A549 treated with AZD2906 at 1 μM for 4 hours (cell line): ENCODE measurements at places on chromosomes 16 and 17. TPM values are rescaled to one million over a fixed set of nuclear protein-coding genes. Genes with fewer than 3 reads are reported as not detected.

The KRTAP16-1 gene
- not detected in 5 replicates for total RNA-seq

The MLST8 gene
- 39.9 to 53.2 TPM (median 51.0 TPM) in 5 replicates for total RNA-seq

The SULT1A1 gene
- total RNA-seq: 4.5 to 6.0 TPM (median 5.7 TPM) in 5 replicates

The MPO gene
- total RNA-seq: not detected in 5 replicates

The NFATC3 gene
- 12.2 to 15.0 TPM (median 14.4 TPM) in 5 replicates for total RNA-seq

The C16orf89 gene
- total RNA-seq: 0.18 TPM in 1 of 5 replicates, not detected in the others

The KCNH4 gene
- 0.18 to 0.36 TPM (median 0.31 TPM) in 5 replicates for total RNA-seq

The C16orf87 gene
- total RNA-seq: 5.0 to 8.0 TPM (median 6.5 TPM) in 5 replicates

The CCL5 gene
- total RNA-seq: 0.79 to 1.5 TPM (median 1.2 TPM) in 5 replicates

The MEIOC gene
- total RNA-seq: 1.5 to 3.3 TPM (median 2.5 TPM) in 5 replicates

The OTOA gene
- 0.06 to 0.10 TPM (median 0.06 TPM) in 4 of 5 replicates, not detected in the other for total RNA-seq

The GDE1 gene
- 64.6 to 74.4 TPM (median 71.8 TPM) in 5 replicates for total RNA-seq

The PERCC1 gene
- total RNA-seq: not detected in 5 replicates

The PRDM7 gene
- total RNA-seq: 0.02 TPM in 1 of 5 replicates, not detected in the others

The P2RX1 gene
- 0.08 TPM in 1 of 5 replicates, not detected in the others for total RNA-seq

The CNTNAP1 gene
- 4.5 to 5.6 TPM (median 5.0 TPM) in 5 replicates for total RNA-seq

The HSPB9 gene
- not detected in 5 replicates for total RNA-seq

The CD300E gene
- total RNA-seq: not detected in 5 replicates

The AOC2 gene
- total RNA-seq: 1.7 to 2.7 TPM (median 1.8 TPM) in 5 replicates

The C1QTNF8 gene
- 0.05 to 0.08 TPM in 2 of 5 replicates, not detected in the others for total RNA-seq

The SALL1 gene
- total RNA-seq: 0.23 to 0.71 TPM (median 0.44 TPM) in 5 replicates

The SAMD14 gene
- 0.25 to 0.52 TPM (median 0.49 TPM) in 5 replicates for total RNA-seq
